ENCODE measurements at places on chromosomes 7 and 10.
A peak's percentile ranks its signal among the peaks of the same experiment; 100 is the strongest.

GRCh38 chr10:50544857-50545429 is 78.8 kb downstream of the SGMS1 start:
- DNase-seq, result no peak

DNA sequence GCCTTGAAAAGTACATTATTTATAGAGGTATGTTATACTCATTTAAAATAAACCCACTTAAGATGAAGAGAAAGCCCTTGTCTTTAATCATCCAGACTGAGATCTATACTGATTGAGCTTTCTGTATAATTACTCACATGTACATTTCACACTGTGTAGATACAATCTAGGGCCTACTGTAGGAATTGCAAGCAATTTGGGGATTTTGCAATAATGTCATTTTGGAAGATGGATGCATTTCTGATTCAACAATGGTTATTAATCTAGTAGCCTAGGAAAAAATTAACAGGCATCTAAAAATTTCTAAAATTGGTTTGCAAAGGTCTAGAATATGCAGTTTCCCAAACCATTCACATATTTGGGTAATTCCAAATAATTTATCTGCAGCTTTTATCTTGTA is 132.2 kb downstream of the PDE1C start:
- DNase-seq, result no peak

- DNase-seq, result no peak
Measured at GRCh38 chr7:80466636-80467035, 45.2 kb downstream of the GNAT3 start.

GRCh38 chr10:71963351-71964097 is 671 bp upstream of the CHST3 start:
- no peak for DNase-seq

- peak; percentile 66 for DNase-seq
Measured at GRCh38 chr10:86443069-86443468, 76.5 kb upstream of the GRID1 start.

- DNase-seq, result peak; percentile 14
Measured at GRCh38 chr10:96366508-96366907, 7.7 kb upstream of the OPALIN start.

Data from AG04449 (cell line).